GM13977 (cell line): ENCODE measurements at places on chromosomes 11 and 22.

DNA sequence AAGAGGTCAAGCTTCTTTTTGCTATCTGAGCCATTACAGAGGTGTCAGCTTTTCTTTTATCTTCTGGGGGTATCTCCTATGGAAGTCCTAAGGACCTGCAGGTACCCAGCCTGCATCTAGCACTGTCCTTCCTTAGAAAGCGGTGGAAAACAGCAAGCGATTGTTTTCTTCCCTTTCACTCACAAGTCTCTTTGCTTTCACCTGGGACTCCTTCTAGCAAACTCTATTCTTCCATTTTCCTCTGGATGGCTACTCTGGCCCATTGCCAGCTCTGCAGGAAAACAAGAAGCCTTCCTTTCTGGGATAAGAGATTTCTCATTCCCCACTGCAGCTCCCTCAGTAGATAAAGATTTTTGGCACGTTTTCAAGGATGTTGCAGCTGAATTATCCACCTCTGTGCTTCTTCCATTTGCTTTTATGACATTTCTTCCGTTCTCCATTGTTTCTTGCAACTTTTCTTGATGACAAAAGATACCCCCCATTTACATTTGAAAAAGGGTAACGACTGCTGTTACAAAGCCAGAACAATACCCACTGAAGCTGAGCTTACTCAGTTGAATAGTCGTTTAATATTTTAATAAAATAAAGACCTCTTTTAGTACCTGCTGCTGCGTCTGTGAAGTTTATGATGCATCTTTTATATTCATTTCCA is 40.2 kb upstream of the BDNF start:
- no peak for DNase-seq

GRCh38 chr22:33920197-33920540 is at the start of gene LARGE1:
LARGE1 (minus strand) TSS chr22:33920476.
- peak; percentile 39 for DNase-seq

- no peak for DNase-seq
These were observed 925.1 kb upstream of the TENM4 start for GRCh38 chr11:80365980-80366379.

DNA sequence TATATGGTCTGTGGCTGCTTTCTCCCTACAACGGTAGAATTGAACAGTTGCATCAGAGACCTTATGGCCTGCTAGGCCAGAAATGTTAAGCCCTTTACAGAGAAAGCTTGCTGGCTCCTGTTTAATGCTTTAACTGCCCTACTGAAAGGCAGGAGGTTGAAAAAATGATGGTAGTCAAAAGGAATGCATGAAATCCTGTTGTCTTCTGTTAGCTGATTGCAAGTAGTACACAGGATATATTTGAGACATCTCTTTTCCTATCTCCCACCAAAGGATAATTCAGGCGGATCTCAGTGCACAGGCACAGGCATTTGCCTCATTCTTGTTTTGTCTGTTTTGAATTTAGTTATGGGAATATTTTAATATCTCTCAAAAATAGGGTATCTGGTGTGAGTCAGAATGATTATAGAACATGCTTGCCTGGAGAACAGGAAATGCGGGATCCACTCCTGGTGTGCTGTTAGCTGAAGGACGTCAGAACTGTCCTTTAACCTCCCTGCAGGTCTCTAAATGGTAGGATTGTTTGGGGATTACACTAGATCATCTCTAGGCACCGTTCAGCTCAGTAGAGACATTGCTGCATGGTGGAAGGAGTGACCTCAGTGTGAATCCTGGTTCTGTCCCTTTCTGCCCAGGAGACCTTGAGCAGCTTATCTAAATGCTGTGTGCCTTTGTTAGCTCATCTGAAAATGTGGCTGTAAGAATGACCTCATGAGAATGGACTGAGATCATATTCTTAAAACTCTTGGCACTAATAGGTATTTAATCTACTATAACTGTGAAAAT is 49.5 kb downstream of the PACS1 start:
- DNase-seq: no peak

DNA sequence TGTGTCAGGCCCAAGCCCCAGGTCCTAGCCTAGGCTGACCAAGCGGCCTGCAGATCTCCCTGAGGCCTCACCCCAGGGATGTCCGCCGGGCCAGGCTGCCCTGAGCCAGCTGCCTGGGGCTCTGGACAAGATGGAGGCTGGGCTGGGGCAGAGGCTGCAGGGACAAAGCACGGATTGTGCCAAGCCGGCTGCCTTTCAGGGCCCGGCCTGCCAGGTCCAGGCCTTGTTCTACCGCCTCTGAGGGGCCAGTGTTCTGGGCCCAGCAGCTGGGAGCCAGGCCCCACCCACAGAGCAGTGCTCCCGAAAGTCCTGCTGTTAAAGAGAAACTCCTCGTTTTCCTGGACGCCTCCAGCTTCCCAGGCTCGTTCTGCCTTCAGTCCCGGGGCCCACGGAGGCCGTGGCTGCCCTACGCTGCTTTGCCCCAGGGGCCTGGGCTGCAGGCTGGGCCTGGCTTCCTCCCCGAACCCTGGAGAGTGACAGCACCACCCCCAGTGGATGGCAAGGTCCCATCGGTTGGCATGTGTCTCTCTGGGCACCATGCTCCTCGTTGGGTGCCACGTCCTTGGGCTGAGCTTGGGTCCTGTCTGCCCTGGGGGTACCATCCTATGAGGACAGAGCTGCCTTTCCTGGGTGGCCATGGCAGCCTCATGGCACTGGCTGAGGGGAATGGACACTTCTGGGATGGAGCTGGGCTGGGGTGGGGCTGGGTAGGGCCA is 7.6 kb downstream of the BRSK2 start:
- no peak for DNase-seq

- no peak for DNase-seq
These were observed 22.5 kb downstream of the LRRC10B start for GRCh38 chr11:61531044-61531443.
